ENCODE measurements at places on chromosomes 11 and 22. TPM values are rescaled to one million over a fixed set of nuclear protein-coding genes. Genes with fewer than 3 reads are reported as not detected.
A peak's percentile ranks its signal among the peaks of the same experiment; 100 is the strongest.

DNA sequence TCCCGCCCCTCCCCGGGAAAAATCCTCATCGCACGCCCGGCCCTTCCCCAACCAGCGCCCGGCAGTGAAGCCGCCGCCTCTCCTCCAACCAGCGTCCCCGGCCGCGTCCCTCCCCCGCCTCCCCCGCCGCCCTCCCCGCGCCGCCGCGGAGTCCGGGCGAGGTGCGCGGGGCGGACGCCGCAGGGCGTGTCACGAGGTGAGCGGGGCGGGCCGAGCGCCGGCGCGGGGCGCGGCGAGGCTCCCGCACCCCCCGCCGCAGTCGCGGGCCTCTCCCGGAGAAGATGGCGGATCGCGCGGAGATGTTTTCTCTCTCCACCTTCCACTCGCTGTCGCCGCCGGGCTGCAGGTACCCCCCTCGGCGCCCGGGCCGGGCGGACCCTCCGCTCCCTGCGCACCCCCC lies at the start of gene MAPK8IP2:
Gene MAPK8IP2 (plus strand): TSS at position 256 of the 400 bp plus-strand sequence. CDS start 26 bp downstream, at position 282.
- DNase-seq: no peak

DNA sequence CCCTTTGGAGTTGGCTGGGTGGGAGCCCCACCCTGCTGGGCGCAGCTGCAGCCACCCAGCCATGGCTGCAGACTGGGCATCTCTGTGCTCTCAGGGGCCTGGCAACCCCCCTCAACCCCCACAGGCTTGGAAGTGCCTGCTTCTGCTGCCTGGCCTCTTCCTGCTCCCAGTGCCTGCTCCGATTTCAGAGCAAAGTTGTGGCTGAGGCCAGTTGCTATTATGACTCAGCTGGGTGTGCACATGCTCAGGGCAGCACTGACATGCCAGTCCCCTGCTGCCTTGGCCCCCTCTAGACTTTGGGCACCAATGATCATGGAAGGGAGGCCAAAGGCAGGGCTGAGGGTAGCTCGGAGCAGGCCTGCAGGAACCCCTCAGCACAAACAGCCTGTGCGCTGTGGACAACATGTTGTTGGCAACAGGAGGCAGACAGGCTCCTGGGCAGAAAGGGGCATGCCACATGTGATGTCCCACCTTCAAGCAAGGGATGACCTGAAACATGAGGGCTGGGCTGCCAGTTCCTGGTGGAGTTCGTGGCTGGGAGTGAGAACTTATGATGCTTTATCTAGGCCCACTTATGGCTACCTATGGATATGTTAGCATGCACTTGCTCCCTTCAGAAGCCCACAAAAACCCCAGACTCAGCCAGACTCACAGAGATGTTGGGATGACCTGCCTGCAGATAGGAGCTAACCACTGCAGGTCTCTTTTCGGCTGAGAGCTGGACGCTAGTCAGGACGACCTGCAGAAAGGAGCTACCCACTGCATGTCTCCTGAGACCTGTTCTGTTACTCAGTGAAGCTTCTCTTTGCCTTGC lies 96.4 kb upstream of the AMOTL1 start:
- no peak for DNase-seq

APOL5 gene
- not detected for total RNA-seq

DNA sequence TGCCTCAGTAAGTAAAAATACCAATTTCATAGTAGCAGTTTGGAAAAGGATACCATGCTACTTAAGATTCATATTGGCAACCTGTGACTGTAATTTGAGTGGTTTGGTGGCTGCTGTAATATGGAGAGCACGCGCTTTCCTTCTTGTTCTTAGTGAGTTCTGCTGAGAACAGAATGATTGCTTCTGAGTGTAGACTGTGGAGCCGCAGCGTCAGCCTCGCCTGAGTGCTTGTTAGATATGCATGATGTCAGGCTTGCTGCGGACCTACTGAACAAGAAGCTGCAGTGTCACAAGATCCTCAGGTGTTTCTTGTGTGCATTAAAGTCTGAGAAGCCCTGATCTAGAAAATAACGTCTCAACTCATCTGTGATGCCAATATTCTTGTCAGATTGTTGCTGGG lies 143.2 kb downstream of the ARHGAP42 start:
- DNase-seq: no peak

DNA sequence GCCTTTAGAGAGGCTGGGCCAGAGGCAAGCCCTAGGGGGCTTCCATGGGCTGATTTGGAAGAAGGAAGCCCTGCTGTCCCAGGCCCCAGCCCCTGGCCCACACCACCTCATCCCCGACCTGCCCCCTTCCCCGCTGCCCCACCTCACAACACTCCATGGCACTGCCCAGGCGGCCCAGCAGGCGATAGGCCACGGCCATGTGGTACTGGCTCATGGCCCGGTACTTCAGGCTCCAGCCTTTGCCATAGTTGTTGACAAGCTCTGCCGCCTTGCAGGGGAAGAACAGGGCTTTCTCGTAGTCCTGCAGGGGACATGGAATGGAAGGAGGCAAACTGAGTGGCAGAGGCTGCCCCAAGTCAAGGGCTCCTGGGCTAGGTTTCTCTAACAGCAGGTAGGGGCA lies 6.4 kb downstream of the RAPSN start:
- DNase-seq: no peak

JAML gene
- not detected for total RNA-seq

DNA sequence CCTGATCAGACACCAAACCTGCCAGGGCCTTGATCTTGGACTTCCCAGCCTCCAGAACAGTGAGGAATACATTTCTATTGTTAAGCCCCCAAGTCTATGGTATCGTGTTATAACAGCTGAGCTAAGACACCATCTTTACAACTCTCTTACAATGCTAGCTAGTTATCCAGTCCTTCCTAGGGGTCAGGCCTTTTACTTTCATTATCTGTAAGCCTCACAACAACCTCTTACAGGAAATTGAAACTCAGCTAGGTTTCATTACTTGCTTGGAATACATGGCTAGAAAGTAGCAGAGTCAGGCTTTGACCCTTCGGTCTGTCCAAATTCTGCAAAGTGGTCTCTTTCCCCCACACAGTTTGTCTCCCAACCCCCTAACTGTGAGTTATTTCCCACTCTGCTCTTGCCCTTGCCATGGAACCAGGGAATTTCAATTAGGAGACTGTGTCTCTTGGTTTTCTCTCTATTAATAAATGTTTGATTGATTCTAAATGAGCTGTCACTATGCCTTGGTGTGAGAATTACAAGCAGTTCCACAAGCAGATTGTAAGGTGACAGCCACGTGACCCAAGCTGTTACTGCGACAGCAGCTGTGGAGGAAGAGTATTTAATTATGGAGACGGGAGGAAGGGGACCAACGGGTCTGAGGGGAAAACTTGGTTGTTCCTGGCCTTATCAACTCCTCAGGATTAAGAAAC lies 38.4 kb upstream of the CLMP start:
- DNase-seq: no peak

OR5A1 gene
- not detected for total RNA-seq

TRIM29 gene
- total RNA-seq: 10.2 TPM

GRCh38 chr11:117814766-117815261 lies 9.7 kb downstream of the FXYD2 start:
- no peak for DNase-seq

ATG2A gene
- 10.7 TPM for total RNA-seq

GRCh38 chr11:94676814-94677213 lies 91.3 kb upstream of the AMOTL1 start:
- DNase-seq: no peak

GRCh38 chr11:131412061-131412460 lies 41.6 kb downstream of the NTM start:
- DNase-seq: no peak

CHRM1 gene
- not detected for total RNA-seq

GRCh38 chr11:128458321-128458720 lies 129.0 kb downstream of the ETS1 start:
- DNase-seq: peak; percentile 74

MUC5AC gene
- not detected for total RNA-seq

- no peak for DNase-seq
Measured at GRCh38 chr11:16356057-16356760, at the start of gene SOX6. SOX6 (minus strand) TSS chr11:16356546; CDS start chr11:16341248, 15,298 bp downstream.

DNA sequence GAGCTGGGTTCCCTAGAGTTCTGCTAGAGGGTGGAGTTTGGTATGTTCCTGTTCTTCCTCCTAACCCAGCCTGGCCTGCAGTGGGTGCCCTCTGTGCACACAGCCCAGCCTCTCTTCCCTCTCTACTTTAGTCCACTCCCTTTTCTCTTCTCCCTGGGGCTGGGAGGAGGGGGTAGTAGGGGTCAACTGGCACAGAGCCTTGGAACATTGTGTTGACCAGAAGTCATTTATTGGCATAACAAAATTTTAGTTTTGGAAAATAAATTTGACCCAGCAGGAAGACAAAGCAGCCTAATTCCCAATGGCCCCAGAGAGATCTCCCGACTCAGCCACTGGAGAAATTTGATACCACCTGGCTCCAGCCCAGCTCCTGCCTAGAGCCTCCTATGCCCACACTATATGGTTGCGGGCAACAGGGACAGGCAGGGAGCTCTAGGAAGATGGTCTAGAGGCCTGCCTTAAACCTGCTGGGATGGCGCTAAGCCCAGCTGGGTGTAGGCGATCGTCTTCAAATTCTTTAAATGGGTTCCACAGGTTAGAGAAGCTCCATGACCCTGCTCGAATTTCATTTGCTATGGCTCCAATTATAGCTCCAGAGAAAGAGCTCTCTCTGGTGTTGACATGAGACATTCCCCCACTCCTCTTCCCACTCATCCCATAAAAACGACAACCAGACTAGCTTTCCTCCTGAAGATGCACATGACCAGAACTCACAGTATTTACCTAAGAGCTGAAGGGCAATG lies 9.9 kb downstream of the PCSK7 start:
- peak; percentile 11 for DNase-seq

- DNase-seq: peak; percentile 14
Measured at GRCh38 chr11:134406264-134407185, 5.5 kb downstream of the B3GAT1 start.

- no peak for DNase-seq
Measured at GRCh38 chr11:64226507-64227051, 505 bp downstream of the NUDT22 start.

- DNase-seq: peak; percentile 61
Measured at GRCh38 chr11:11028017-11028692, 170.3 kb upstream of the ZBED5 start.

GRCh38 chr11:36201411-36201810 lies 87.8 kb downstream of the COMMD9 start:
- no peak for DNase-seq

- DNase-seq: no peak
Measured at GRCh38 chr11:74689666-74690065, 41.6 kb downstream of the CHRDL2 start.

DNA sequence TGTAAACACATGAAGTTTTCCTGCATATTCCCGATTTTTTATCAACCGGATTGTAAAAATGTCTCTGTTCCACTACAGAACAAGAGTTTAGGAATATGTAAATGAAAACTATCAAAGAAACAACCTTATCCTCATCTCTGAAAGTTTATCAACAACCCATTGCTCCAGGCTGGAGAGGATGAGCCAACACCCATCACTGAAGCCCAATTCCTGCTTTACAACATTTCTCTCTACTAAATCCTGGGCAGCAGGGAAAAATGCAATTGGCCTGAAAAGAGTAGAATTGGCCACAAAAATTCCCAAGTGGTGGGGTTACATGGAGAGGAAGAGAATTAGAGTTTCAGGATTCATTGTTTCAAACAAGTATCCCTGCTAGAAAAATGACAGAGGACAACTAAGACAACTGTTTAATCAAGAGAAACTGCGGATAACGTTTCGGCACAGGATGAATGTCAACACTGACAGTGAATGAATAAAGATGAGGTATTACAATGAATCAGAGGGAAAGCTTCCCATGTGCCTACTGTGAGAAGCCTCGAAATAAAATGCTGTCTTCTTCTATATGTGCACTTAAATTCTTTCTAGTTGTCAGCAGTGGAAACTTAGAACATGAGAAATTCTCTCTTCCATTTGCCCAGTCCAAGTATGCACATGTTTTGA lies 317.3 kb upstream of the ANO3 start:
- DNase-seq: no peak

- no peak for DNase-seq
Measured at GRCh38 chr22:44293876-44294275, 18.9 kb downstream of the SHISAL1 start.

GRCh38 chr11:100956351-100956750 lies 173.3 kb downstream of the PGR start:
- DNase-seq: no peak

GDPD4 gene
- total RNA-seq: not detected

CASP4 gene
- 64.9 TPM for total RNA-seq

GSTT2B gene
- 7.5 TPM for total RNA-seq

GRCh38 chr11:94100253-94100652 lies 28.4 kb upstream of the PANX1 start:
- DNase-seq: no peak
